ENCODE measurements at places on chromosomes 7 and 10.
A peak's percentile ranks its signal among the peaks of the same experiment; 100 is the strongest.

DNA sequence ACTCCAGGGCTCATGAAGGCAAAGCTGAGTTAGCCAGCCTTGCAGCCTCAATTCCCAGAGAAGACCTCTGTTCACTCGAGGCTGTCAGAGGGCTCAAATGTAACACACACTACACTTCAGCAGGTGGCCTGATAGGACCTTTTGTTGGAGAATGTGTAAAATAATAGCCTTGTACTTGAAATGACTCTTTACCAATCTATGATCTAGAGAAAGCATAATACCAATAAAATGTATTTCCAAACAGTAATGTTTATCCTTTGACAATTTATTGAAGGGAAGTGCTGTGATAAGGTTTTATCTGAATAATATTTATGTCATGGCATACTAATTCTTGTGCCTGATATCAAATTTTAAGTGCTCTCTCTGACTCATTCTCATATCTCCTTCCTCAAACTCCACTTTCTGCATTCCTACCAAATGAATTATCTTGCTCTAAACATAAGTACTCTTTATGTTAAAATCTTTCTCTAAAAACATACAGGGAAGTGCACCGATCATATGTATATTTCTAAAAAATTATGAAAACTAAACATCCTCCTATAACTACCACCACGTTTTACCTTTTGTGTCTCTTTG, 20.9 kb downstream of the CYP3A7 start:
- no peak for DNase-seq

DNA sequence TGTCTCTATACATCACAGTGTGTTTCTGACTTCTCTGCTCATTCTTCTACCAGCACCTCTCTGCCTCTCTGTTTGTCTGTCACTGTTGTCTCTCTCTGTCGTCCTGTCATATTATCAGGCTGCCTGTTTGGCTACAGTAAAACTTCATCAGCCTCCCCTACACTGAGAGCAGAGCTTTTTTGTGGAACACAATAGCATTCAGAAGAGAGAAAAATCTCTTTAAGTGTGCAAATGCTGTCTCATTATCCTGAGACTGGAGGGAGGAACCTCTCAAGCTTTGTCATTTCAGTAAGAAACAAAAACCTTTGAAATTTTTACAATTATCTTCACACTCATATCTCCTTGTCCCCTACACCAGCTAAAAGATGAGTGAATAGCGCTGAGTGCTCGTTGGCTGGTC, 148.4 kb downstream of the PLPP4 start:
- DNase-seq = no peak

GRCh38 chr10:24374134-24374915, 165.4 kb downstream of the KIAA1217 start:
- DNase-seq = peak; percentile 88

DNA sequence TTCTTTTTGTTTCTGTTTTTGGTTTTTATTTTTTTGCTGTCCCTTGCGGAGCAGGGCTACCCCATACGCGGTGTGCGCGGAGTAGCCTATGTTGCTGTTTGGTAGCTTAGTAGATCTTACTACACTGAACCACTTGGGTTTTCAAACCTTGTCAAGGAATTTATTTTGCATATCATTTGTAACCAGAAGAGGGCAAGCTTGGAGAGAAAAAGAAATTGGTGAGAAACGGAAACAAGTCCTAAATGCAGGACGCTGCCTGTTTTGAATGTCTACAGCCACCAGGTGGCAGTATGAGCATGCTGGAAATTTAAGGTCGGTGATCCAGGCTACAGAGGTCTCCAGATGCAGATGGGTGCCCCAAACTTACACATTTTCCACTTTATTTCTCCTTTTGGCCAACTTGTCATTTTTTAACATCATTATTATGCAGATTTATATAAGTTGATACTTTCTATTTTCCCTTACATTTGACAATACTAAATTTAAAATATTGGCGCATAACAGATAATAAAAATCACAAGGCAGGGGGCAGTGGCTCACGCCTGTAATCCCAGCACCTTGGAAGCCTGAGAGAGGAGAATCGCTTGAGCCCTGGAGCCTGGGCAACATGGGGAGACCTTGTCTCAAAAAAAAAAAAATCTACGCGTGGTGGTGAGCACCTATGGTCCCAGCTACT, 15.3 kb upstream of the TRA2A start:
- DNase-seq = peak; percentile 86

- DNase-seq = no peak
These were observed 10.3 kb downstream of the GRID1 start for GRCh38 chr10:86356296-86356695.

DNA sequence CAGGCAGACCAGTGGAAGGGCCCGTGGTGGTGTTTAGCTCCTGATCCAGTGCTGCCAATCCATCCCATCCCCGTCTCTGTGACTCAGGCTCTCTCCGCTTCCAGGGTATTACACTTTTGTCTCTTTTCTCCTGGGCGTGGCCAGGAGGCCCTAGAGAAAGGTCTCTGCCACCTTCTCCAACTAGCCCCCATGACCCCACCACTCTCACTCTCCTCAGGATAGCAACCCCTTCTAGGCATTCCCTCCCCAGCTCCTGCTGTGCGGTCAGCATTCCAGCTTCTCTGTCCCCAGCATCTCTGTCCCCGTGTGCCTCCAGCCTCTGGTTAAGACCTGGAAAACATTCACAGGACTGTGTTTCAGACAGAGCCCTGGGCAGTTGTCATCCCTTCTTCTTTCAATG, 36.2 kb upstream of the R3HCC1L start:
- DNase-seq = no peak

- peak; percentile 84 for DNase-seq
These were observed 126.8 kb downstream of the SKIDA1 start for GRCh38 chr10:21398563-21399231.

- DNase-seq = peak; percentile 48
These were observed 21.8 kb upstream of the EIF5AL1 start for GRCh38 chr10:79490400-79491142.

- no peak for DNase-seq
These were observed 300.9 kb upstream of the C7orf33 start for GRCh38 chr7:148289630-148290029.

DNA sequence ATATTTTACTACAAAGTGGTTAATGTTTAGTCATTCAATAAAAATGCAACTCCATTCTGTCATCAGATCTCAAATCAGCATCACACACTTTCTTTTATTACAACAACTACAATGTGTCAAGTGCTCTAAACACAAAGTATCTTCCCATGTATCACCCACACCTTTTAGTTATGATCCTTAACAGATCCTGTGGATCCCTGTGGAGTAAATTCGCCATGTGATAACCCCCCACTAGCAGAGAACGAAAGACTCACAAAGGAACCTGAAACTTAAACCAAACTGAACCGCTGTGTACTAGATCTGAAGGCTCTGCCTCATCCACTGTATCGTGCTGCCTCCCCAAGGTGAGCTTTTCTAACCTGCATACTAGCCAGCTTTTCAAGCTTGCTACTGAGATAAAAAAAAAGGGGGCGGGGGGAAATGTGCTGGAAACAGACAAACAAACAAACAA, 1.7 kb downstream of the DPY19L1 start:
- peak; percentile 61 for DNase-seq

GRCh38 chr7:84060760-84061261, 133.8 kb downstream of the SEMA3A start:
- DNase-seq = peak; percentile 55

- peak; percentile 26 for DNase-seq
These were observed 70.3 kb upstream of the NMT2 start for GRCh38 chr10:15238555-15239335.

DNA sequence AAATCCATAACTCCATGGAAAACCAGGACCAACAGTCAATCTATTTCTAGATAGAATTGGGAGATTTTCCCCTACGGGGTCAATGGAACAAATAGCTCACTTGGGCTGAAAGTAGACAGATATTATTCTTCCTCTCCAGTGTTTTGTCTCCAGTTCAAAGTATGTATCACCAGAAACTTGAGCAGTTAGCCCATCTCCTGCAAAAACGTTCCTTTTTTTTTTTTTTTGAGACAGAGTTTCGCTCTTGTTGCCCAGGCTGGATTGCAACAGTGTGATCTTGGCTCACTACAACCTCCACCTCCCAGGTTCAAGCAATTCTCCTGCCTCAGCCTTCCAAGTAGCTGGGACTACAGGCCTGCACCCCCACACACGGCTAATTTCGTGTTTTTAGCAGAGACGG, 390.0 kb upstream of the AUTS2 start:
- no peak for DNase-seq

- no peak for DNase-seq
These were observed 16.4 kb downstream of the PALD1 start for GRCh38 chr10:70494966-70495365.

- no peak for DNase-seq
These were observed 64.1 kb downstream of the PTPRZ1 start for GRCh38 chr7:121936951-121937623.

DNA sequence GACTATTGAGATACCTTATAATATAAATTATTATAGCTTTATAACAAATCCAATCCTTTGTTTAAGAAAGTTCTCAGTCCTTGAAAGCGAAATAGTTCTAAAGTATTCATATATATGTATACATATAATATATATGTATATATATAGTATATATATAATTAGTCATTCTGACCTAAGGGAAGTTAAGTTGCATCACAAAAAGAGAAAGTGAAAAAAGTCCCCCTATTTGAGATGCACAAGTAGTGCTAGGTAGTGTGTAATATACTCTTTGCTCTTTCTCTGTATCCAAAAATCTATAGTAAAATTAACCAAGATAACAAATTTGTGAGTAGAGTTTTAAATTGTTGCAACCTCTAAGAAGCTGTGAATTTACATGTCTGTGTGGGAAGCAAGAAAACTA, 13.3 kb upstream of the IFIT1B start:
- DNase-seq = no peak

GRCh38 chr10:94991243-94991888, 52.9 kb downstream of the CYP2C9 start:
- DNase-seq = no peak

DNA sequence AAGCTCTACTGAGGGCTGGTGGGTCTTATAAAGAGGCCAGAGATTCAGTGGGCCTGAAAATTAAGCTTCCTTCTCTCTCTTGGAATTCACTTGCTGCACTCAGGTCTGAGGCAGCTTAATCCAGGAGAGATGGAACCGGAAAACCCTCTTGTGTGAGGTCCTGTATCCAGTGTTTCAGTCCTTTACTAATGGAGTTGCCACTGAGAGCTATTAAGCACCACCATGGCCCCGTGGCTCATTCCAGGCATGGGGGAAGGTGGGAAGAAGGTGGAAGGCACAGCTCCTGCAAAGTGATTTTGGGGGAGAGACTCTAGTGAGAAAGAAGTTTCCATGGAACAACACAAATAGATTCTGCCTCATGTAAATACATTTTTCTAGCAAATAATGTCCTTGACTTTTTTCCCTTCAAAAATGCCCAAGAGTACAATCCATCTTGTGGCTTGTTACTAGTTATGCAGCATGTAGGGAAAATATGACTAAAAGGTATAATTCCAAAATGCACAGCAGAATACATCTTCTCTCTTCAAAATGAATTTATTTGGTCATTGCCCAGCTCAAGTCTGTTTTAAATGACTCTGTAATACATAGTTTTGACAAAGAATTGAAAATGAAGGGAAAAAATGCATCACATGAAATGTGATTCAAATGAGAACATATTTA, 46.7 kb upstream of the FOXI2 start:
- DNase-seq = no peak

- DNase-seq = no peak
These were observed 196.3 kb downstream of the CDCA7L start for GRCh38 chr7:21749378-21749777.

GRCh38 chr7:42876182-42877068, 35.4 kb downstream of the C7orf25 start:
- peak; percentile 60 for DNase-seq

GRCh38 chr7:4725850-4726450, 43.9 kb downstream of the FOXK1 start:
- no peak for DNase-seq

DNA sequence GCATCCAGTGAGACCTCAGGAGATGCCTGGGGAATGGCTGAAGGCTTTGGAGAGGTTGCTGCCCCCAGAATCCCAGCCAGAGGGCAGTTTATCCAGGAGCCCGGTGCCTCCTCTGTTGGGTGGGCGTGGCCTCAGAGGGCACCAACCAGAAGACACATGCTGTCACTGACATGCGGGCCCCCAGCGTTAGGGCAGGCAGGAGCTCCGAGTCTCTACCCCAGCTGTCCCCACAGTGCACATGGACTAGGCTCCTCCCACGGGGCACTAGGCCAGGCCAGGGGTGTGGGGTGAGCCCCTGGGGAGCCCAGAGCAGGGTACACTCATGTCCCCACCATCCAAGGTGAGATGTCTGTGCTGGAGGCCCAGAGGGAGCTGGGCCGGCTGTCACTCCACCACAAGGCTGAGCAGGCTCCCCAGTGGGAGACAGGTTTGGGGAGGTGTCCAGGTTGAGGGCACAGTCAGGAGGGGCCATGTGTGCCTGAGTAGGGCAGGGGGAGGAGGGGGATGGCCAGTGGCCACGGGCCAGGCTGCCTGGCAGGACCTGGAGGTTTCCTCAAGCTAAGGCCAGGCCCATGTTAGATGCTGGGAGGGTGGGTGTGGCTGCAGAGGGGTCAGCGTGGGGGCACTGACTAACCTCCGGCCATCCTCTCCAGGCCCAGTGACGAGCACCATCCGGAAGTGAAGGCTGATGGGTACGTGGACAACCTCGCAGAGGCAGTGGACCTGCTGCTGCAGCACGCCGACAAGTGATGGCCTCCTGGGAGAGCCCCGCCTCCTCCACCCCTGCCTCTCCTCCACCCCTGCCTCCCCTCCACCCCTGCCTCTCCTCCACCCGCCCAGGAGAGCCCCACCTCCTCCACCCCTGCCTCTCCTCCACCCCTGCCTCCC, 131.3 kb downstream of the FAM53B start:
- no peak for DNase-seq

DNA sequence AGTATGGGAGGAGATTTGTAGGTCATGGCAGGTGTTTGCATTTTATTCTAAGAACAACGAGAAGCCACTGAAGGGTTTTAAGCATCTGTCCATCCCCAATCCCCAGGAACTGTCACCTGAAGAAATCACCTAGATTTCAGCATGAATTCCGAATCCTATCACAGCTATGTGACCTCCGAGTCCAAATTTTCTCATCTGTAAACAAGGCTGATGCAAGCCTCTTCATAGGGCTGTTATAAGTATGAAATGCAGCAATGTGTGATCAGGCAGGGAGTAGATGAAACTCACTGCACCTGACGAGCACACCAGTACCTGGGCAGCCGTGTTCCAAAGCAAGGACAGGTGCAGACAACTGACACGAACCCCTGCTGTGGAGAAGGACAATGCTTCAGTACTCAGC, 14.0 kb downstream of the HABP2 start:
- no peak for DNase-seq

DNA sequence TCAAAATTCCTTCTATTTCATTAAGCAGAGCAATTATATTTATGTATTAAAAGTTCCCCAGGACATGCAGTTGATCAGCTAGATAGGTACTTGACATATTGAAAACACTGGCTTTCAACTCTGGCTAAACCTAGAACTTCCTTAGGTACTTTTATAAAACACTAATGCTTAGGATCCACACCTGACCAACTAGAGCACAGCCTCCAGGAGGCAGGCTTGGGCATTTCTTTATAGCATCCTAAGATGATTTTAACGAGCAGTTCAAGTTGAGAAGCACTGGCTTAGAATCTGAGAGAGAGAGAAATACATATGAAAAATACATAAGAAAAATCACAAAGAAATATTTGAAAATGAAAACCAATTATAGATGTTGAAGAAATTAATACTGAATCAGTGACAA, 20.8 kb downstream of the SLC26A5 start:
- DNase-seq = no peak

GRCh38 chr10:13402021-13402420, 53.9 kb upstream of the SEPHS1 start:
- DNase-seq = no peak

GRCh38 chr10:24383681-24384106, 174.8 kb downstream of the KIAA1217 start:
- DNase-seq = peak; percentile 96

All from fibroblast of skin of right biceps (primary cell).